ENCODE measurements at places on chromosomes 2 and 18. TPM values are rescaled to one million over a fixed set of nuclear protein-coding genes. Genes with fewer than 3 reads are reported as not detected.

ERICH2 gene
- total RNA-seq, result not detected

TIA1 gene
- total RNA-seq, result 543 TPM

LYPD6 gene
- total RNA-seq, result 18.4 TPM

CRACDL gene
- total RNA-seq, result 4.6 TPM

AQP12B gene
- not detected for total RNA-seq

MYL12A gene
- 204 TPM for total RNA-seq

IHH gene
- total RNA-seq, result 3.8 TPM
